ENCODE measurements at places on chromosomes 5 and 9.

DNA sequence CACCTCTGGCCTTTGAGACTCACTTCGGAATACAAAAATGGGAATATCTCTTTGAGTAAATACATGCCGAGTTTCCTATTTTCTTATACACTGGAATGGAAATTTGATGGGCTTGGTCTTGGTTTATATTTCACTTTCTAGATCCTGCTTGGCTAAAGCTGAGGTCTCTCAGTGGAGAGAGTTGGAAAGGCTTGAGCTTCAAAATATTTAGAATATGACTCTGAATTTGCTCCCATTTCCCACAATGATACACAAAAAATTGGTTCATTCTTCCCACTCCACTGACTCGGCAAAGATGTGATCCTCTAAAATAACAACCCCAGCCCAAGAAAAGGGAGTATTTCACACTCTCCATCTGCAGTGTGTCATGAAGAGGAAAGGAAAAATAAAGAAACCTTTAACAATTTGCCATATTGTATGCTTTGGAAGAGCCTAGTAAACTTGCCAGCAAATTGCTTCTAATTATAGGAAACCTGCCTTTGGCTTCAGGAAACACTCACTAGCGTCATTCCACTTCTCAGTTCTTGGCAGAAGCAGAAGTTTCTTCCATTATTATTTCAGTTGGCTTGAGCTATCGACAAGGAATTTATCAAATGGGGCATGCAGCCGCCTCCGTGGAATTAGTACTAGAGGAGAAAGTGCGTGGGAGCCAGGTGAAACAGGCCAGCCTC is 302.9 kb downstream of the NSG2 start:
- DNase-seq, result no peak

GRCh38 chr9:8613346-8613825 is 813.8 kb upstream of the DMAC1 start:
- no peak for DNase-seq

- no peak for DNase-seq
Observed at GRCh38 chr5:73831066-73831465, 205.1 kb downstream of the ARHGEF28 start.

GRCh38 chr9:87968155-87968554 is 6.2 kb downstream of the CDK20 start:
- DNase-seq, result no peak

DNA sequence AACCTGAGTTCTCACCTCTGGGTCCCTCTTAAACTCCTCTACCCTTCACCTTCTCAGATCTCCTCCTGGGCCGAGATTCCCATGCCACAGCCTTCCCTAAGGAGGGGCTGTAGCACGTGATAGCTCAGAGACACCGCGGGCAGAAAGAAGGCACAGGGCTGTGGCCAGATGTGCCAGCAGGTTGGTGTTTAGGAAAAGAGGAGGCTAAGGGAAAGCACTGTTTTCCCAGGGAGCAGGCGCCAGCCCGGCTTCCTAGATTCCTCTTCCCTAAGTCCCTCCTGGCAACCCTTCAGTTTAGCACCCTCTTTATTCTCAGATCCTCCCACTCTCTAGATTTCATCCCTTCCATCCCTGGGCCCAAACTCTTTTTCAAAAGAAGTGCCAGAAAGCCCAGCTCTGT is 59.4 kb upstream of the CCNG1 start:
- DNase-seq, result no peak

- no peak for DNase-seq
Observed at GRCh38 chr5:127280491-127281220, 9.9 kb upstream of the MEGF10 start.

DNA sequence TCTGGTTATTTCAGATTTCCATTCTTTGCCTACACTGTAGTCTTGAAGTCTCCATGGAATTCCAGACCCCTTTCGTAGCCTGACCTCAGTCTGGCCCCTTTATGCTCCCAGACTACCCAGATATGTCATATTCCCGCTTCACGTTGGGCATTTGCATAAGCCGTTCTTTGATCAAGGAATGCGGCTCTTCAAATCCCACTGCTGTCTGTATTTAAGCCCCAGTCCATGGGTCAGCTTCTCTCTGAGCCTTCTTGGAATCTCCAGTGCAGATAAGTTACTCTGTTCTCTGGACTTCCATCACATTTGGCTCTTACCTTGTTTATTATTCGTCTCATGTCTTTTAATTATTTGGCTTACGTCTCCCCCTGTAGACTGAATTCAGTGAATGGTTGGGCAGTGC is 97.4 kb downstream of the PARP8 start:
- no peak for DNase-seq

DNA sequence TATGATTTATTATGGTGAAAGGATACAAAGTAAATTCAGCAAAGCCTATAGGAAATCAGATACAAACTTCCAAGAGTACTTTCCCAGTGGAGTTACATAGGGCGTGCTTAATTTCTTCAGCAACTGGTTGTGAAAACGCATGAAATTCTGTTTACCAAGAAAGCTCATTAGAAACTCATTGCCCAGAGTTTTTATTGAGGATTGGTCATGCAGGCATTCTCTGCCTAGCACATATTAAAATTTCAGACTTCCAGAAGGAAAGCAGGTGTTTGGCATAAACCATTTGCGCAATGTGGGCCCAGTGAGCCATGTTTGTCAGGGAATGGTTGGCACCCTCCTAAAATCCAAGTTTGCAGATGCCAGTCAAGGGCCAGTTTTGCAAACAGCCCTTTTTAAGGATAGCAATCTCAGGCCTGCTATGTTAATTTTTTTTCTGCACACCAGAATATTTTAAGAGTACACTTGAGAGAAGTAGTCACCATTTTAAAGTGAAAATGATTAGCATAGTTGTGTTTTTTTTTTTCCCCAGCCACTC is 311.1 kb upstream of the CHD1 start:
- no peak for DNase-seq

DNA sequence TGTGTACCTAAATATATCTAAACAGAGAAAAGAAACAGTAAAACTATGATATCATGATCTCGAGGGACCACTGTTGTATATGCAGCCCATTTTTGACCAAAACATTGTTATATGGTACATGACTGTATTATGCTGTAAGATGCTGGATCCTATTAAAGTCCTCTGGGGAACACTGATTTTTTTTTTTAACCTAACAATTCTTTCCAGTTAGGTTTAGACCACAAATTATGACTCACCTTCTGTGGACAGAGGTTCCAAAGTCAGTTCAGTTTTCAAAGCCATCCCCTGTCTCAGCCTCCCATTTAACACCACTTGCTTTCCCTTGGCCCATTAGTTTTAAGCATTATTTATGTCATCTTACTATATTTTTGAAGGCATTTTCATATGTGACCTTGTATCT is 27.1 kb downstream of the TRMO start:
- no peak for DNase-seq

DNA sequence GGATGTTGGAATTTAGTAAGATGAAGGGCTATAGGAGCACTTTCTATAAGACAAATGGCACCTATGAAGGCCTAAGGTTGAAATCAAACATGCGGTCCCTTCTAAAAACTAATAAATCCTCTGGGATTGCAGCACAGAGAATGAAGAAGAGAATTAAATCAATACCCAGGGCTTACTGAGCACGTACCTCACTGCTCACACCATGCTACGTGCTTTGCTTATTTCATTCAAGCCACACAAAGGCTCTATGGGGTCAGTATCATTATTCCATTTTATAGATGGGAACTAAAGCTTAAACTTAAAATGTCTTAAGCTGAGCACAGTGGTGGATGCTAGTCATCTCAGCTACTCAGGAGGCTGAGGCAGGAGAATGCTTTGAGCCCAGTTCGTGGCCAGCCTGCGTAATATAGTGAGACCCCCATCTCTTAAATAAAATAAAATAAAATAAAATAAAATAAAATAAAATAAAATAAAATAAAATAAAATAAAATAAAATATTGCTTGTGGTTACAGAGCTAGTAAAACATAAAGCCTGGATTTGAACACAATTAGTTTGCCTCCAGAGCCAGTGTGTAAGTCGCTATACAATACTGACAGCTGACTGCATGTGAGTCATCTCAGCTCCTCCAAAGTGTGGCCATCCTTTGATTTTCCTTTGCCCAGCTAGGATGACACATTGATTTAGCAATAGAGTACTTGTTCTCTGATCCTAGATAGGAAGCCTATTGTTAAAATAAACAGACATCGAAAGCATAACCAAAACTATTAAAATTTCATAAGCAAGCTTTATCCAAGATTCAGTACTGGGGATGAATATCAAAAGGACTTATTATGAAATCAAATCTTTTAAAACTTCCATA is 20.9 kb upstream of the DPYSL3 start:
- DNase-seq, result no peak

DNA sequence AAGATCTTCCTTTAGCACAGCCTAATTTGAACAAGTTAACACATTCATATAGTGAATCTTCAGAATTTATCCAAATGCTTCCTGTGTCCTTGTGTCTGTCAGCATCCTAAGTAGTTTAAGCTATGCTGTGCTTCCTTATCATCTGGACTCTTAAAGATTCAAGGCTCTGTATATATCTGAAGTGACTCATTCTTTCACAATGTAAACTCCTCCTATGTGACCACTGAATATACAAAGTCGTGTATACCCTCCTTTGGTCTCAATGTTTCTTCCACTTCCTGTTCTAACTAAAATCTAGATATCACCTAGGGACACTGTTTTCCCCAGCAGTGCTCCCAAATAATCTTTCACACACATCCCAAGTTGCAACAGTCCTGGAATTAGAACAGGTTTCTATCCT is 935.7 kb upstream of the NUDT12 start:
- DNase-seq, result no peak

DNA sequence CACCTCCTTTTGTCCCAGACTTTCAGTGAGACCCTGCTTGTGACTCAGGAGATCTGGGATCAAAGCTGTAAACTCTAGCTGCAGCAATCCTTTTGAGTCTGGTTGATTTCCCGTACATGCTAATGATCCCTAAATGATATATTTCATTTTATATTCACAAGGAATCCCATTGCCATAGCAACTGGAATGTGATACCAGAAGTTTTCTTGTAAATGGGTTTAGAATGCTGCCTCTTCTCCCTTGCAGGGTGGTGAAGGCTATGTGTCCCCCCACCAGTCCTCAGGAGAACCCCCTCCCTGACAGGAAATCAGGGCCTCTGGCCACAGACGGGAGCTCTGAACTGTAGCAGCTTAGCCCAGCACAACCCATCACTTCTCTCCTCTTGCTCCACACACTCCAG is 215.0 kb downstream of the FSTL4 start:
- no peak for DNase-seq

- DNase-seq, result no peak
Observed at GRCh38 chr9:5178126-5178805, 7.2 kb downstream of the INSL6 start.

GRCh38 chr5:100479079-100479688 is 56.0 kb upstream of the FAM174A start:
- DNase-seq, result no peak

- DNase-seq, result no peak
Observed at GRCh38 chr5:167872791-167873190, 418.7 kb upstream of the WWC1 start.

DNA sequence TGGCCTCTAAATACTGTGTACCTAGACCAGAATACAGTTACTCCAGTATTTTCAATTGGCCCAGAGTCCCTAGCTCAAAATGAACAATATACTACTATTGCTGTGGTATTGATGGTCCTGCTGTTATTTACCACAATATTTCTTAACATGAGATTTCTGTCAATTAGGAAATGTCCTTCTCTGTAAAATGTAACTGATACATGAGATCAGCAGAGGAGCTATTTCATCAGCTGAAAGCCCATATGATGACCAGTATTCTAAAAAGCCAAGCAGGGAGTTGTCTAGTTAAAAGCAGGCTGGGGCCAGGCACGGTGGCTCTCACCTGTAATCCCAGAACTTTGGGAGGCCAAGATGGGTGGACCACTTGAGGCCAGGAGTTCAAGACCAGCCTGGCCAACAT is 187.7 kb upstream of the PTGER4 start:
- DNase-seq, result no peak

DNA sequence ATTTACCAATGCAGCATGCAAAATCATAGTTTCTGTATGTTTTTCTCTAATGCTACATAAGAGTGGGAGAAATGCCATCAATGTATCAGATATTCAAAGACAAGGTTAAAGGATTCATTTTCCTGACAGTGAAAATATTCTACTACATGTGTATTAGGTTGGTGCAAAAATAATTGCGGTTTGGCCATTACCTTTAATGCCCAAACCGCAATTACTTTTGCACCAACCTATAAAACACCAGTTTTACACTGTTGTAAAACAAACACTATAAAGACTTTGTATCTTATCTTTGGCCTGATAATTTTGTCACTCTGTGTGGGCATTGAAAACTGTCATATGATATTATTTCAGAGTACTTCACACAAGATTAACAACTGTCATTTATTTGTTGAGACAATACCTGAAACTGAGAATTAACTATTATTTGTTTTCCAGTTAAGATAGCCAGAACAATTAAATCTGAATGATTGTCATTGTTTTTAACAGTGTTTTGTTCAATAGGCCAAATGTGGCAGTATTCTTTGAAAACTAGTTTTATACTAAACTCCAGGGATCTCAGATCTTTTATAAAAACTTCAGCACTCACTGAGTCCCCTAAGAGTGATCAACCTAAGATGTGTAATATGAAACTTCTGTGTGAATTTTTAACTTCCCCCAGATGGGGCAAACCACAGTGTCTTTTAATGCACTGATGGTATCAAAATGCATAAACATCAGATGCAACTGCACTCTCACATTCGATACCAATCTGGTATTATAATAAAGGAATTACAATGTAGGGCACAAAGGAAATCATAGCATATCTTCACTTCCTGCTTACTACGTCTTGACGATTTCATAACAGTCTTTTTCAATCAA is 53.8 kb upstream of the FBN2 start:
- DNase-seq, result no peak

- no peak for DNase-seq
Observed at GRCh38 chr5:55324815-55325418, 17.1 kb downstream of the MTREX start.

All from type B pancreatic cell (in vitro differentiated cells).